HCT116 (cell line): ENCODE measurements at places on chromosomes 11 and 22.

GRCh38 chr11:64878223-64878493 lies 263 bp downstream of the EHD1 start:
- DNase-seq = no peak

- no peak for DNase-seq
These were observed 1.5 kb downstream of the IGSF9B start for GRCh38 chr11:133955081-133955891.

DNA sequence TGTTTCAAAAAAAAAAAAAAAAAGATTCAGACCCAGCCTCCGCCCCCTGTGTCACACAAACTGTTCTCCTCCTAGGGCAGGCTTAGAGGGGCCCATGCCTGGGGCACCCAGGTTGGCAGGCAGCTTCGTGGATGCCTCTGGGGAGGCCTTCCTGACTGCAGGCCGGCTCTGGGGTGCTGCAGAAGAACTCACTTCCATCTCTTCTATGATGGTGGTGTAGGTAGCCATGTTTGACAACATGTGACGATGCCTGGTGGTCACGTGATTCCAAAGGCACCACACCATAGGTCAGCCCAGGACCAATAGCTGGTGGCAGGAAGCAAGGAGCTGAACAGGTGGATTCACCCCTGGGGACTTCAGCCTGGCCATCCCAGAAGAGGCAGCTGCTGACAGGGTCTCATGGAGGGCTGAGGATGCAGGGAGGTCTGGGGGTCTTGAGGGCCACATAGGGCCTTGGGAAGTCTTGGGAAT lies 24.1 kb upstream of the CELSR1 start:
- DNase-seq = peak; percentile 87

GRCh38 chr11:107043242-107044006 lies 25.1 kb upstream of the GUCY1A2 start:
- no peak for DNase-seq

GRCh38 chr22:41048791-41049717 lies 43.3 kb upstream of the EP300 start:
- DNase-seq = no peak

- DNase-seq = no peak
These were observed 389.9 kb upstream of the KIRREL3 start for GRCh38 chr11:127390465-127390864.

GRCh38 chr11:131474947-131475346 lies 104.5 kb downstream of the NTM start:
- no peak for DNase-seq

- DNase-seq = no peak
These were observed 72.4 kb downstream of the CYTH4 start for GRCh38 chr22:37354670-37355069.

DNA sequence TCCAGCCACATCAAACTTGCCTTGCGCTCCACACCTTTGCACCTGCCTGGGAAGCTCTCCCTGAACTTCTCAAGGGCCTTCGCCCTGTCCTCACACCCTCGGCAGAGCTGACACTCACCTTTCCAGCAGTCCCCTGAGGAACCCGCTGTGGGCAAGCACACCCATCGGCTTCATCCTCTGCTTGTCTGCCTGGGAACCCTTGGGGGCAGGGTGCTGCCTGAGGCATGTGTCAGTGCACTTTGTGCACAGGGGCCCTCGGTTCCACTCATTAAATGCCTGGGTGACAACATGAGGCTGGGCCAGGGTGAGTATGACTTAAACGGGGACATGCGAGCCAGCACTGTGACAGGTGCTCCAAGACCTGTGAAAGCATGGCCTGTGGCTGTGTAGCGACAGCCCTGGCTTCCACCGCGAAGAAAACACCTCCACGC lies 2.6 kb upstream of the LRFN4 start:
- no peak for DNase-seq

- DNase-seq = no peak
These were observed 70.2 kb upstream of the TP53AIP1 start for GRCh38 chr11:129012880-129013279.

GRCh38 chr11:77213589-77214428 lies 85.8 kb downstream of the MYO7A start:
- DNase-seq = no peak

- no peak for DNase-seq
These were observed 53.9 kb downstream of the USP47 start for GRCh38 chr11:11895672-11896071.

DNA sequence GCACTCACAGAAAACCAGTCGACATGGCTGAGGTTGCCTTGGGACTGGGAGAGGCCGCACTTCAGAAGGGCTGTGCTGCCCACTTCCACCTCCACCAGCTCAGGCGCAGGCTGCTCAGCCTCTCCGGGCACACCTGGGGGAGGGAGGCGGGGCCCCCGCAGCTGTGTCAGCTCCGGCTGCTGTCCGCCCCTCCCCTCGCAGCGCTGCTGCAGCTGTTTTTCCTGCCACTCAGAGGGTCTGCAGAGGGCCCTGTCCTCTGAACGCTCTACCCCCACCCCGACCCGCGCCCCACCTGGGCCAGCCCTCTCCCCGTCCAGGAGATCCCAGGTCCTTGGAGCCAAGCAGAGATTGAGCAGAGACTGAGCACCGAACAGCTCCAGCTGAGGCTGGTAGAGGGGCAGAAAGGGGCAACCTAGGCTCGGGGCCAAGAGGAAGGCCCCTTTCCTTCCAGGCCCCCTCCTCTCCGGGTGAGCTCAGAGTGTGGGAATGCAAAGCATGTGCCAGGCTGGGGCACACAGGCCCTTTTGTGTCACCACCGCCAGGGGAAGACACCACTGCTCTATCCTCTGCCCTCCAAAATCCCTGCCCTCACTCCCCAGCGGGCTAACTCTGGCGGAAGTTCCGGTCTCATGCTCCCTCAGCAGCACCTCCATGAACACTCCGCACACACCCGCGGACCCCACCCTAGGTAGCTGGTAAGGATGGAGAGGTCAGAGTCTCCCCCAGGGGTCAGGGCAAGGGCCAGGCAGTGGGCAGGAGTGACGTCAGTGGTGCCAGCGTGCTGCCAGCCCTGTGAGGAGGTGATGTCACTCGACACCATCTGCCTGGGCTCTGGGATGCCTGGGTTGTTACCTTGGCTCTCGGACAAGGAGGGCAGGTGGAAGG lies 1.6 kb downstream of the MCAM start:
- DNase-seq = no peak

GRCh38 chr11:72684236-72684912 lies 10.2 kb upstream of the PDE2A start:
- DNase-seq = peak; percentile 44

GRCh38 chr11:116224889-116225200 lies 547.9 kb downstream of the BUD13 start:
- DNase-seq = no peak

DNA sequence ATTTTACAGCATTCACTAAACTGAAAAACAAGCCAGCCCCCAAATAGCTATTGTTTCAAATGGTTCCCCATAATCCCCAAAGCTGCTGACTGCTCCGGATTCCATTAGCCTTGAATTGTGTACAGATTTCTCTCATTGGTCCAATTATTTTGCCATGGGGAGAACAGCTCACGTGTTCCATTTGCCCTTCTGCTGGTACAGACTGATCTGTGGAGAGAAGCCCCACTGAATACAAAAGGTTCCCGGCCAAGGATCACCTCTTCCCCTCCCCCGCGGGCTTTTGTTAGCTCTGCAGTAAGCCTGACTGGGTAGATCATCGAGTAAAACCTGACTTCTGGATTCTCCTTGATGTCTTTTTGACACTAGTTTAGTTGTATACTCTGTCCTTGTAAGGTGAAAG lies 9.1 kb upstream of the MAPK8IP1 start:
- DNase-seq = no peak

DNA sequence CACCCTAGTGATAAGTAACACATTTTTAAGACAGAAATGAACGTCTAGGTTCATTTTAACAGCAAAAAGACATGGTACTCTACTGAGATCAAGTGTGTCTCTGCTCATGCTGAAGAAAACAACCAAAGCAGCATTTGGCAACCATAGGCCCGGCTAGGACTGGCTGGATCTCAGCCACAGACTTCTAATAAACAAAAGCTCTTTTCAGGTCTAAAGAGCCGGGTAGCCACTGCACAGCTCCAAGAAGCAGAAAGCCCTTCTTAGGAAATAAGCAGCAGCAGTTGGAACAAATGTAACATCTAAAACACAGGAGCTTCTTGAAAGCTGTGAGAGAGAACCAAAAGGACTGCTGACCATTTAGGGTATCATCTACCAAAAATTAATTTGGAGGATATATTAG lies 37.6 kb downstream of the PITPNB start:
- no peak for DNase-seq

GRCh38 chr11:129625930-129626329 lies 189.7 kb upstream of the TMEM45B start:
- no peak for DNase-seq

DNA sequence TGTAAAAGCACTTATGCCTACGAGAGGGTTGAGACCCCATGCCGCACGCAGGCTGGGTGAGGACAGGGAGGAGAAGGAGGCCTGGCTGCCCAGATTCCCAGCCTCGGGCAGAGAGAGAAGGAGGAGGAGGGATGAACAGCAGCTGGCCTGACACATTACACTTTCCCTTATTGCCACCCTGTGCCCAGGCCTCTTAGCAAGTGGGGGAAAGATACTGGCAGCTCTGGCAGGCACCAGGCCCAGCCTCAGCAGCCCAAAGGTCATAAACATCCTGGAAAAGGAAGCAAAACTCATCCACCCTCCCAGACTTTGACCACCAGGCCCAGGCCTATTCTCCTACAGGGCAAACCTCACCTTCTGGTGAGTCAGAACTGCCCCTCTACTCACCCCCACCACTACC lies 4.7 kb downstream of the PLAAT3 start:
- no peak for DNase-seq

- no peak for DNase-seq
These were observed 63.3 kb downstream of the DGCR2 start for GRCh38 chr22:19058713-19059451.

GRCh38 chr11:102926961-102927623 lies 28.4 kb downstream of the MMP13 start:
- no peak for DNase-seq
